ENCODE measurements at places on chromosomes 6 and 20.

GRCh38 chr6:104642871-104643270 is 216.8 kb downstream of the HACE1 start:
- no peaks in the 10 kb centered on the region for H3K36me3 ChIP-seq
- no peak overlapping the region for H3K27ac ChIP-seq
- no peaks in the 10 kb centered on the region for H3K27me3 ChIP-seq
- H3K4me3 ChIP-seq: no peak overlapping the region
- no peak for DNase-seq

DNA sequence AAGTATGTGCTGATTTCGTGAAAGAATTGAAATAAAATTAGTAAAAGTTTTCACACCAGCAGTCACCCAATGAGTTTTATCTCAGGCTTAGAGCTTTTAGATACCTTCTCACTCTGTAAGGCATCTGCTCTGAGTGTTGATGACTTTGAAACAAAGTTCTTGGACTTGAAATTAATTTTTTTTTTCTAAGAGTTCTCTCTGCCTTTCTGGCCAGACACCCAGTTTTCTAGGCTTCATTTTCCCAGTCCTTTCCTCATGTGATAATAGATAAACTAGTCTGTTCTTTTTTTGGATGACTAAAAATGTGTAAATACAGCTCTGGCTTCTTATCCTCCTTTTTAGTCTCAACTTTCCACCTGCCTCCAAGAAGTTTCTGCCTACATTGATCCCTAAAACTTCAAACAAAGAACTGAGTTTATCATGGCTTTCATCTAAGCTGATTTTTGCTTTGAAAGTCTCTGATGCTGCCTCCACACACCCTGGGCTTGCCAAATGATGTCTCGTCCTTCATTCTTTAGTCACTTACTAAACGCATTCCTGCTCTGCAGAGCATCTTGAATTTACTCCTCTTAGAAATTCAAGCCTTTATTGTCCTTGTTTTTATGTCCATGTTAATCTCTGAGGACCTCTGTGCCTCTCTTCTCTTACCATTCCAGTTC is 32.7 kb downstream of the SLX4IP start:
- peaks cover 15% of the 10 kb centered on the region for H3K36me3 ChIP-seq
- peaks cover 83% of the 10 kb centered on the region for H3K4me1 ChIP-seq
- H3K4me3 ChIP-seq: peak overlapping the region; percentile 22
- no peak for DNase-seq
- H3K27me3 ChIP-seq: no peaks in the 10 kb centered on the region
- peak overlapping the region; percentile 99 for H3K27ac ChIP-seq

- H3K4me3 ChIP-seq: peak overlapping the region; percentile 47
- DNase-seq: no peak
- peak overlapping the region; percentile 93 for H3K27ac ChIP-seq
- H3K36me3 ChIP-seq: no peaks in the 10 kb centered on the region
- no peaks in the 10 kb centered on the region for H3K27me3 ChIP-seq
Measured at GRCh38 chr20:18412221-18412901, 54.5 kb downstream of the DZANK1 start.

GRCh38 chr6:5012519-5012918 is 8.7 kb upstream of the RPP40 start:
- H3K27ac ChIP-seq: no peak overlapping the region
- H3K27me3 ChIP-seq: peaks cover 3% of the 10 kb centered on the region
- peaks cover 3% of the 10 kb centered on the region for H3K36me3 ChIP-seq
- no peak overlapping the region for H3K4me3 ChIP-seq
- H3K4me1 ChIP-seq: peaks cover 5% of the 10 kb centered on the region

- no peaks in the 10 kb centered on the region for H3K27me3 ChIP-seq
- peaks cover 22% of the 10 kb centered on the region for H3K4me1 ChIP-seq
- H3K27ac ChIP-seq: no peak overlapping the region
- no peak for DNase-seq
- no peaks in the 10 kb centered on the region for H3K36me3 ChIP-seq
- no peak overlapping the region for H3K4me3 ChIP-seq
Measured at GRCh38 chr6:77072694-77073409, 390.4 kb downstream of the HTR1B start.

DNA sequence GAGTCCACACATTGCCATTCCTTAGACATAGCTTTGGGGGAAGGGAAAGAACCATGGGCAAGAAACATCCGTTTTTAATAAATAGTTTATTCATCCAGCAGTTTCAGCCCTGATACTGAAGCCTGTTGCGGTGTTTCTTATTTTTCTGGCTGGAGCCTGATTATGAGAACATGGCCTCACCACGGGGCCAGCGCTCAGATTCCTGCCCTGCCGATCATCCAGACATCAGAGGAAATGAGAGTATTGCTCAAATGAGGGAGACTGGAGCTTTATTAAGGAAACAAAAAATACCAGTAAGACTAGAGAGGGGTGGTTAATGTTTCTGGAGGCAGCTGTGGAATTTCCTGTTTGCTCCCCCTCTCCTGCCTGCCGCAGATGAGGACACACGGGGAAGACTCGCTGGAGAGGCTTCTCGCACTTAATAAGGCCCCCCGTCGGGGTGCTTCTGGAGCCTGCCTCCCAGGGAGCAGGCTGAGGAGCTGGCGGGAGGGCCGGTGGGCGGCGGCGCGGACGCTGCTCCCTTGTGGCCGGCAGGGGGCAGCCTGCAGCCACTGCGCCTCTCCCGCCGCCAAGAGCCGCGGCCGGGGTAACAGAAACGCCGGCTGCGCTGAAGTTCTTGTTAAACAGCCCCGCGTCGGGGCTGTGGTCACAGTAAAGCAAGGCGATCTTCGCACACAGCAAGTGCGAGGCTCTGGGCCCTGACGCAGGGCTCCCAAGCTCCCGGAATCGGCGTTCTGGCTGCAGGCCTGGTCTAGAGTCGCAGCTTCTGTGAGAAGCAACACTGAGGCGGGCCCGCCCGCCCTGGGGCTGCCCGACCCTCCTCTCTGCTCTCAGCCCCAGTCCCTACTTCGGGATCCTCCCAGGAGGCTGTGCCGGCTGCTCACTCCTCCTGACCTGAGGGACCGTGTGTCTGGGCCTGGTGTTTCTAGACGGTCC is 17.5 kb downstream of the LEMD2 start:
- peaks cover 32% of the 10 kb centered on the region for H3K4me1 ChIP-seq
- peaks cover 32% of the 10 kb centered on the region for H3K36me3 ChIP-seq
- 0 out of 2 replicates have a peak overlapping the region, but pooled peaks have one; percentile 6 for H3K4me3 ChIP-seq
- H3K27me3 ChIP-seq: no peaks in the 10 kb centered on the region
- DNase-seq: peak; percentile 86

DNA sequence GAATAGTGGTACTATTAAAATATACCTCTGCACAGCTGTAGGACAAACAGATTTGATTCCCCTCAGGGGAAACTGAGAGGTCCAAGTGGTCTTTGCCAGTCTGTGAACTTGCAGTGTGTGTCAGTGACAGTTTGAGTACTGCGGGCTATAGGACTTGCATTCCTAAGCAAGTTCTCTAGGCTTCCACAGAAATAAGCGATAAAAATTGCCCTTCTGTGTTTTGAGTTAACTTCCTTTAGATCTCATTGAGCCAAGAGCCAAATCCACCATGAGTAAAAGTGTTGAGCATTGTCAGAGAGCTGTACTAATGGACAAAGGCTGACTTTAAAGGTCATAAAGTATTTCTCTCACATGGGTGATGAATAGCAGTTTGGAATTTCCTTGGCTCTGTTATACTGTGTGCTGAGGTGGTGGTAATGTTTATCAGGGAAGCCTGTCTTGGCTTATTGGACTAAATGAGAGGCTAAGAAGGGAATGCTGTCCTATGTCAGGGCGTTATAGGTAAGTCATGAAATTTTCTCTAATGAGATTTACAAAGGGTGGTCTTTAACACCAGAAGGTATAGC is 122.6 kb upstream of the MAP3K7 start:
- peaks cover 18% of the 10 kb centered on the region for H3K4me1 ChIP-seq
- no peak for DNase-seq
- H3K27ac ChIP-seq: no peak overlapping the region
- H3K4me3 ChIP-seq: no peak overlapping the region
- no peaks in the 10 kb centered on the region for H3K27me3 ChIP-seq

- H3K4me3 ChIP-seq: no peak overlapping the region
- H3K36me3 ChIP-seq: peaks cover 51% of the 10 kb centered on the region
- peaks cover 46% of the 10 kb centered on the region for H3K4me1 ChIP-seq
- no peak for DNase-seq
Measured at GRCh38 chr6:73514746-73515110, 6.1 kb downstream of the EEF1A1 start.

- no peaks in the 10 kb centered on the region for H3K27me3 ChIP-seq
- no peak overlapping the region for H3K4me3 ChIP-seq
- no peak overlapping the region for H3K27ac ChIP-seq
- H3K36me3 ChIP-seq: no peaks in the 10 kb centered on the region
Measured at GRCh38 chr6:37990762-37991525, 171.4 kb downstream of the ZFAND3 start.

- DNase-seq: no peak
- no peaks in the 10 kb centered on the region for H3K36me3 ChIP-seq
- no peaks in the 10 kb centered on the region for H3K27me3 ChIP-seq
- no peaks in the 10 kb centered on the region for H3K4me1 ChIP-seq
Measured at GRCh38 chr20:36483919-36484808, 57.2 kb upstream of the MYL9 start.

GRCh38 chr6:127539272-127539671 is 20.1 kb upstream of the MTCL3 start:
- no peak for DNase-seq
- no peak overlapping the region for H3K4me3 ChIP-seq
- H3K27ac ChIP-seq: no peak overlapping the region
- H3K4me1 ChIP-seq: peaks cover 7% of the 10 kb centered on the region
- H3K36me3 ChIP-seq: no peaks in the 10 kb centered on the region
- H3K27me3 ChIP-seq: no peaks in the 10 kb centered on the region

DNA sequence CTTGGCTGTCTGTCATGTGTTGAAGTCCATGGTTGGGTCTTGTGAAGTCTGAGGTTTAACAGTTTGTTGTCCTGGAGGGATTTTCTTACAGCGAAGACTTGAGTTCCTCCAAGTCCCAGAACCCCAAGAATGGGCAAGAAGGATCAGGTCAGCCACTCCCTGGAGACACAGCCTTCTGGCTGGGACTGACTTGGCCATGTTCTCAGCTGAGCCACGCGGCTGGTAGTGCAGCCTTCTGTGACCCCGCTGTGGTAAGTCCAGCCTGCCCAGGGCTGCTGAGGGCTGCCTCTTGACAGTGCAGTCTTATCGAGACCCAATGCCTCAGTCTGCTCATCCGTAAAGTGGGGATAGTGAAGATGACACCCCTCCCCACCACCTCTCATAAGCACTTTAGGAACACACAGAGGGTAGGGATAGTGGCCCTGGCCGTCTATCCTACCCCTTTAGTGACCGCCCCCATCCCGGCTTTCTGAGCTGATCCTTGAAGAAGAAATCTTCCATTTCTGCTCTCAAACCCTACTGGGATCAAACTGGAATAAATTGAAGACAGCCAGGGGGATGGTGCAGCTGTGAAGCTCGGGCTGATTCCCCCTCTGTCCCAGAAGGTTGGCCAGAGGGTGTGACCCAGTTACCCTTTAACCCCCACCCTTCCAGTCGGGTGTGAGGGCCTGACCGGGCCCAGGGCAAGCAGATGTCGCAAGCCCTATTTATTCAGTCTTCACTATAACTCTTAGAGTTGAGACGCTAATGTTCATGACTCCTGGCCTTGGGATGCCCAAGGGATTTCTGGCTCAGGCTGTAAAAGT is 43.5 kb downstream of the SIRPA start:
- DNase-seq: no peak
- peaks cover 4% of the 10 kb centered on the region for H3K36me3 ChIP-seq
- H3K4me1 ChIP-seq: peaks cover 8% of the 10 kb centered on the region
- peaks cover 4% of the 10 kb centered on the region for H3K27me3 ChIP-seq
- no peak overlapping the region for H3K4me3 ChIP-seq

DNA sequence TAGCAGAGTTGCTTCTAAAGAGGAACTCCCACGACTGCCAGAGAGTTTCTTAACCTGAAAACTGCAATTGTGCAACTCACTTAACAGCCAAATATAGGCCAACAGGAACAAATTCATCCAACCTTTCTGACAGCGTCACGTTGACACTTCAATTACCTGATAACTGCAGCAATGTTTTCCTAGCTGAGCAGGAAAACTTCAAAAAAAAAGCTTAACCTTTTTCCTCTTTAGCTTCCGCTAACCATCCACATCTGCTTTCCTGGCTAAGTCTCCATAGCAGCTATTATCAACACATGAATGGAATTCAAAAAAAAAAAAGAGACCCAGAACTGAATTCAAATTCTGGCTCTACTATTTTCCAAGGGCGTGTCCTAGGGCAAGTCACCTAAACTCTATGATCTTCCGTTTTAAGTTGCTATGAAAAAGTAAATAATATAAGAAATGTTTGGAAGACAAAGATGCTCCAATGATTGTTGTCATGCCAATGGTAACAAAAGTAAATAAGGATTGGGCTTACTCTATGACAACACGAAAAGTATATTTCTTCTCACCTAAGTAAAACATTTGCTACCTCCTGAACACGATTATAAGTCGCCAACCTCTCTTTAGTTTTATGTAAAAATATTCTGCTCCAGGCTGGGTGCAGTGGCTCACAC is 524.6 kb upstream of the JARID2 start:
- DNase-seq: no peak
- H3K27ac ChIP-seq: no peak overlapping the region
- peaks cover 2% of the 10 kb centered on the region for H3K27me3 ChIP-seq
- no peaks in the 10 kb centered on the region for H3K36me3 ChIP-seq

- no peak overlapping the region for H3K27ac ChIP-seq
- no peaks in the 10 kb centered on the region for H3K27me3 ChIP-seq
- no peak for DNase-seq
- H3K36me3 ChIP-seq: no peaks in the 10 kb centered on the region
- peaks cover 78% of the 10 kb centered on the region for H3K4me1 ChIP-seq
- H3K4me3 ChIP-seq: no peak overlapping the region
Measured at GRCh38 chr20:46001498-46001897, 7.2 kb upstream of the MMP9 start.

DNA sequence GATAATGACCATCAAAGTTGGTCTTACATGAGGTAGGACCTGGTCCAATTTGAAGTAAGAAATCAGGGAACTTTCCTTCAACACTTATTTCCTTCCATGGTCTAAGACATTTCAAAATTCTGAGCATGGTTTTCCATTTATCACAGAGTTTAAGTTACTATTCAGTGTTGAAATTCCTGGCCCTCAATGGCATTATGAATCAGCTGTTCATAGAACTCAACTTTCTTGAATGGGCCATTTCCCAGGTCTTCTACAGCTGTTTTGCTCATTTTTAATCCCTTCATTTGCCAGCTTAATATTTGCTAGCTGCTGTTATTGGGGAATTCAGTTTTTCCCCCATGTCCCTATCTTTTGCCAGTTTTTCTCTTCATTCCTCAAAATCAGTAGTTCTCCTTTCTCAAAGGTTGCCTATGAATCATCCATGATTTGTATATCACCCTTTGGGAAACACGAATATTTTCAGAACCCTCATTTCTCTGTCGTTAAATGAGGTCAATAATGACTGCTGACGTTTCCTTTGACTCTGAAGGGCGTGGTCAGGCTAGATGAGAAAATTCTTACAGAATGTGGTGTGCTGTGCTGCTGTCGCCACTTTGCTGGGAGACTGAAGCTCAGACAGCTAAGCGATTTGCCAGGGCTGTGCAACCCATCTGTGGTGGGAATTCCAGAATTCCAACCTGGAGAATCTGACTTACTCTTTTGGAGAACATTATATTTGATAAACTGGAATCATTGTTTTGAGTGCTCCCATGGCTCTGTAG is 216.5 kb upstream of the FLRT3 start:
- H3K4me1 ChIP-seq: no peaks in the 10 kb centered on the region
- no peaks in the 10 kb centered on the region for H3K36me3 ChIP-seq
- no peak overlapping the region for H3K27ac ChIP-seq
- no peak for DNase-seq
- no peaks in the 10 kb centered on the region for H3K27me3 ChIP-seq

- H3K36me3 ChIP-seq: no peaks in the 10 kb centered on the region
- H3K4me1 ChIP-seq: peaks cover 8% of the 10 kb centered on the region
- H3K27me3 ChIP-seq: no peaks in the 10 kb centered on the region
- H3K4me3 ChIP-seq: no peak overlapping the region
- no peak overlapping the region for H3K27ac ChIP-seq
Measured at GRCh38 chr6:26295691-26296555, 69.1 kb upstream of the BTN3A2 start.

All from WTC11 (cell line).